COLO829 (cell line): ENCODE measurements at places on chromosomes 12 and 14.

GRCh38 chr12:41361738-41362137 lies 173.6 kb downstream of the PDZRN4 start:
- no peak for DNase-seq

GRCh38 chr12:34163443-34163842 lies 141.1 kb downstream of the ALG10 start:
- no peak for DNase-seq

- DNase-seq: no peak
Observed at GRCh38 chr12:47281667-47282171, 202.0 kb upstream of the AMIGO2 start.

GRCh38 chr14:95320078-95320895 lies 579 bp upstream of the CLMN start:
- DNase-seq: no peak

DNA sequence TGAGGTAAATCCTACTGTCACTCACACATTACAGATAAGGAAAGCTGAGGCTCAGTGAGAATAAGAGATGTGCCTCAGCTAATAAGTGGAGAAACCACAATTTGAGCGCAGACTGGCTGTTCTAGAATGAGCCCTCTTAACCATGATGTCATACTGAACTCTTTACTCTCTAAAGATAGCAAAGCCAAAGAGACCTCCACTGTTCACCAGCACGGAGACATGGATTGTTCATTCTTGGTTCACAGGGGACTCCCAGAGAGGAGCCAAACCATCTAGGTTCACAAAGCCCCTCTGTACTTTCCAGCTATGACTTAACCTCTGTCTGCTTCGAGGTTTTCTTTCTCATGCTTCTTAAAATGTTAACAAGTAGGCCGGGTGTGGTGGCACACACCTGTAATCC lies 32.7 kb upstream of the YARS2 start:
- DNase-seq: no peak

- no peak for DNase-seq
Observed at GRCh38 chr12:76313299-76313698, 34.9 kb downstream of the BBS10 start.
